ENCODE measurements at places on chromosomes 3 and 15. TPM values are rescaled to one million over a fixed set of nuclear protein-coding genes. Genes with fewer than 3 reads are reported as not detected.

GRCh38 chr15:31278544-31279220 is 48.0 kb upstream of the KLF13 start:
- DNase-seq = peak; percentile 33
- no peak overlapping the region for H3K27ac ChIP-seq
- H3K27me3 ChIP-seq = no peaks in the 10 kb centered on the region
- H3K36me3 ChIP-seq = no peaks in the 10 kb centered on the region

GRCh38 chr3:38173834-38174418 is 8.6 kb downstream of the OXSR1 start:
- no peak overlapping the region for H3K4me3 ChIP-seq
- no peak for DNase-seq
- peaks cover 9% of the 10 kb centered on the region for H3K4me1 ChIP-seq
- no peaks in the 10 kb centered on the region for H3K27me3 ChIP-seq

Gene CADPS
- 7.1 TPM for polyA plus RNA-seq

GRCh38 chr3:30835667-30836066 is 58.8 kb downstream of the GADL1 start:
- no peak overlapping the region for H3K27ac ChIP-seq
- H3K36me3 ChIP-seq = no peaks in the 10 kb centered on the region
- H3K4me3 ChIP-seq = no peak overlapping the region

- no peak overlapping the region for H3K27ac ChIP-seq
- H3K36me3 ChIP-seq = no peaks in the 10 kb centered on the region
- no peaks in the 10 kb centered on the region for H3K27me3 ChIP-seq
- no peaks in the 10 kb centered on the region for H3K4me1 ChIP-seq
- H3K4me3 ChIP-seq = no peak overlapping the region
These were observed 126.7 kb upstream of the PHLDB2 start for GRCh38 chr3:111732252-111732879.

DNA sequence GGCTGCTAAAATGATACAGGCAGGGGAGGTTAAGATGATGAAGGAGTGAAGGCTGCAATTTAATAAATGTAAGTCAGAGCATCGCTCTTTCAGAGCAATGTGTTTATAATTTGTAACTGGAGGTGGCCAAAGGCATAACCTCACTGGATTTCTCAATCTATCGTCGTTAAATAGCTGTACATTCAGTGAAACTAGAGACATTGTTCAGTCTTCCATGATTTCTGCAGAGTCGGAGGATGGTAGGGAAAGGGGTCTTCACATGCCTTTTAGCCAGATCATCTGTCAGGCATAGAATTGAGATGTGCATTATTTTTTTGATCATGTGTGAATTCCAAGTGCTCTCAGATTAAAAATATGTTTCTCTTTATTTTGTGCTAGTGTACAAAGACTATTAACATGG is 315.4 kb downstream of the OXSM start:
- no peaks in the 10 kb centered on the region for H3K36me3 ChIP-seq
- no peak overlapping the region for H3K4me3 ChIP-seq
- H3K27me3 ChIP-seq = no peaks in the 10 kb centered on the region
- H3K27ac ChIP-seq = no peak overlapping the region
- H3K4me1 ChIP-seq = no peaks in the 10 kb centered on the region

Gene SLC24A5
- polyA plus RNA-seq = not detected

Gene CMTM8
- polyA plus RNA-seq = 22.4 TPM

DNA sequence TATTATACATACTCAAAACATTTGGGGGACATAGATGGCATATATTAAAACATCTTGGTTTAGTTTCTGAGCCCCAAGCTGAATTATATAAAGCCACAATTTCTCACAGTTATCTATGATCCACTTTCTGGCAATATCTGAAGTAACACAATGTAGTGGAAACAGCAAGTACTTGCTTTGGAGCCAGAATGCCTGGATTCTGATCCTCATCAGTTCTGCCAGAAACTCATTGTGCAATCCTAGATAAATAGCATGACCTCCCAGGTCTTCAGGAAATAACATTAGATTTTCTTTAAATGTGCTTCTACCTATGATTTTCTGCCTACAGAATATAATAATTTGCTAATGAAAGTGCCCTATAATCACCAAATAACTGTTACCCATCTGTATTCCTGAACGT is 544.9 kb downstream of the NAALADL2 start:
- H3K4me3 ChIP-seq = no peak overlapping the region
- no peak for DNase-seq
- no peaks in the 10 kb centered on the region for H3K36me3 ChIP-seq
- H3K27ac ChIP-seq = no peak overlapping the region
- no peaks in the 10 kb centered on the region for H3K27me3 ChIP-seq

DNA sequence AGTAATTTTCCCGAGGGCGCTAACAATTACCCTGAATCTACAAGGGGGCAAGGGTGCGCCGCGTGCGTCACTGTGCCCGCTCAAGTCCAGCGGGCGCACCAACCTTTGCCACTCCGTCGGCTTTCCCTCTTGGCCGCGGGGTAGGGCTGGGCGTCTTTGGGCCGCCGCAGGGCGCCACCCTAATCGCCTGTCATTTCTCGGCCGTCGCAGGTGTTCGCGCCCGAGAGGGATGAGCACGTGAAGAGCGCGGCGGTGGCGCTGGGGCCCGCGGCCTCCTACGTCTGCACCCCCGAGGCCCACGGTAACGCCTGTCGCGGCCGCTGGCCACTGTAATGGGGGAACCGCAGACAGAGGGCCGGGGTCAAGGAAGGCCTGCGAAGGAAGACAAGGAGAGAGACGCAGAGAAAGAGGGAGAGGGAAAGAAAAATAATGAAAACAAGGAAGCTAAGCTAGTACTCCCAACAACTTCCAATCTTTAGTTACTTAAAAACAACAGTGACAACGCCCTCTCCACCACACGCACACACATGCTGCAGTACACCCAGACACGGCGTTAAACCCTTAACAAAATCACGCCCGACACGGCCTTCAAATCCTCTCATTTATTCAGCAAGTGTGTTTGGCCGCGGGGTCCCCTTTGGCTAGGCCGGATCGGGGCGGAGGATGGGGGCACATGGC is 3.8 kb downstream of the SKOR1 start:
- H3K4me1 ChIP-seq = peaks cover 35% of the 10 kb centered on the region
- DNase-seq = no peak
- H3K36me3 ChIP-seq = no peaks in the 10 kb centered on the region
- no peak overlapping the region for H3K27ac ChIP-seq
- peak overlapping the region; percentile 4 for H3K4me3 ChIP-seq

- no peak overlapping the region for H3K27ac ChIP-seq
- H3K4me3 ChIP-seq = no peak overlapping the region
- H3K36me3 ChIP-seq = no peaks in the 10 kb centered on the region
- no peaks in the 10 kb centered on the region for H3K4me1 ChIP-seq
- H3K27me3 ChIP-seq = peaks cover 3% of the 10 kb centered on the region
These were observed 2.9 kb downstream of the MCTP2 start for GRCh38 chr15:94234300-94234699.

- no peak for DNase-seq
- no peak overlapping the region for H3K27ac ChIP-seq
- H3K27me3 ChIP-seq = peaks cover 74% of the 10 kb centered on the region
- peaks cover 26% of the 10 kb centered on the region for H3K4me1 ChIP-seq
- H3K36me3 ChIP-seq = no peaks in the 10 kb centered on the region
- H3K4me3 ChIP-seq = peak overlapping the region; percentile 54
These were observed 1.9 kb downstream of the DUOXA2 start for GRCh38 chr15:45116006-45116481.

- peak overlapping the region; percentile 67 for H3K4me3 ChIP-seq
- no peaks in the 10 kb centered on the region for H3K27me3 ChIP-seq
- peak overlapping the region; percentile 90 for H3K27ac ChIP-seq
- DNase-seq = peak; percentile 59
- peaks cover 4% of the 10 kb centered on the region for H3K36me3 ChIP-seq
- peaks cover 6% of the 10 kb centered on the region for H3K4me1 ChIP-seq
These were observed 4.8 kb downstream of the UBE2E1 start for GRCh38 chr3:23810343-23811184.

Gene DISP2
- polyA plus RNA-seq = 0.45 TPM

- no peak overlapping the region for H3K4me3 ChIP-seq
- H3K27me3 ChIP-seq = no peaks in the 10 kb centered on the region
- H3K4me1 ChIP-seq = peaks cover 2% of the 10 kb centered on the region
- H3K27ac ChIP-seq = no peak overlapping the region
- no peaks in the 10 kb centered on the region for H3K36me3 ChIP-seq
- no peak for DNase-seq
These were observed 57.1 kb downstream of the ERC2 start for GRCh38 chr3:56411166-56411565.

DNA sequence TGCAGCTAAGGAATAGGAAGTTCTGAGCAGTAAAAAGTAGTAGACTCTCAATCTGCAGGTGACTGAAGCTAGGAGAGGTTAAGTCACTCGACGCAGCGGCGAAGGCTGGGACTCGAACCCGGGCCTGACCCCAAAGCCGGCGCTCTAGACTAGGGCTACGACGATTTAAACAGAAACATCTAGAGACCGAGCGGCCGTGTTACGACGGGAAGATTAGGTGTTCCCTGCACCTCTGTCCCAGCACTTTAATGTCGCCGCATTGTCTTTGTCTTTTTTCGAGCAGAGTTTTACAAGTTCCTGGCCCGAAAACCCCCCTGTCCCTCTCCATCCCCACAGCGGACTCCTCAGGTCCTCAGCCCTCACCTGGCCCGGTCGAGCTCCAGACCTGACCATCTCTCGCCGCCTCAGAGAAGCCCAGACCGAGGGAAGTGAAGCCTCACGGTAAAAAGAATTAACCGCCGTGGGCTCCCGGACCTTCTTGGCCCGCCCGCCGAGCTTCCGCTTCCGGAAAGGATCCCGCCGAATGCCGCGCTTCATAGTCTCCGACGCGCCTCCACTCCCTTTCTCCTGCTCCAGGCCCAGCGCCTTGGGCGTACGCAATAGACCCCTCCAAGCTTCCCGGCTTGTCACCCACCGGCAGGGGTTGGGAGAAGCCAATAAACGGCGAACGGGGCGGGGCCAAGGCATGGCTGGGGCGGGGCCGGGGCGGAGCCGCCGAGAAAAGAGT is at the start of gene CCDC14:
Gene CCDC14, minus strand, starts transcription at position 449 of the 727 bp plus-strand sequence. Its CDS starts 56 bp downstream, at position 393.
- H3K27ac ChIP-seq = peak within 1 kb of the TSS; percentile 83
- H3K4me3 ChIP-seq = peak within 1 kb of the TSS; percentile 92
- no peaks in the 10 kb centered on the region for H3K36me3 ChIP-seq
- DNase-seq = peak; percentile 91

Gene DUOXA1
- 0.18 TPM for polyA plus RNA-seq

Gene CACNA2D2
- 24.9 TPM for polyA plus RNA-seq

DNA sequence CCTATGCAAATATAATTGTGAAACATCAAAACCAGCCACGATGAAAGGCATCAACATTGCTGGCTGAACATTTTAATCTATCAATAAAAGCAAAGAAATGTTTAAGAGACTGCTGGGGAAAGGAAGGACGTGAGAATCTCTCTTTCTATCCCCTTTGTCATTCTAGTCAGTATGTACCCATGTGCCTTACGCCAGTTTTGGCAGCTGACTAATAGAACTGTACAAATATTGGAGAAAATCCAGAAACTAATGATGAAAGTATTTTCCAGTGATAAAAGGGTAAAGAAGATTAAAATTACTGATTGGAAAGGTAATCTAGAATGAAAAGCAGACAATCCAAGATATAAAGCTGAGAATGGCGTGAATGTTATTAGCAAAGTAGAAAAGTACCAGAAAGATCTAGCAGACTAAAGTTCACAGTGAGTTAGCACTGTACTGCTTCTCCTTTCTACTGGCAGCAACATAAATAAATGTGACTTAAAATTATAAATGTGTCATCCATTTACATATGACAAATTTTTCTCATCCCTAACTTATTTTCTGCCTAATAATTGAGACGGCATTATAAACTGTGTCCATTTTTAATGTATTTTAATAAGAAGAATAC is 401.9 kb upstream of the CNTN4 start:
- no peak overlapping the region for H3K4me3 ChIP-seq
- H3K27me3 ChIP-seq = no peaks in the 10 kb centered on the region
- no peaks in the 10 kb centered on the region for H3K36me3 ChIP-seq
- no peak overlapping the region for H3K27ac ChIP-seq
